GM23248 (cell line): ENCODE measurements at places on chromosomes 12 and 14. TPM values are rescaled to one million over a fixed set of nuclear protein-coding genes. Genes with fewer than 3 reads are reported as not detected.

GRCh38 chr12:31732926-31733548 lies 4.2 kb upstream of the AMN1 start:
- H3K4me1 ChIP-seq = peaks cover 17% of the 10 kb centered on the region
- H3K4me3 ChIP-seq = no peak overlapping the region
- no peaks in the 10 kb centered on the region for H3K27me3 ChIP-seq
- H3K27ac ChIP-seq = peak overlapping the region; percentile 35
- no peaks in the 10 kb centered on the region for H3K36me3 ChIP-seq

- H3K4me1 ChIP-seq = no peaks in the 10 kb centered on the region
- H3K36me3 ChIP-seq = no peaks in the 10 kb centered on the region
- H3K4me3 ChIP-seq = no peak overlapping the region
- H3K27ac ChIP-seq = no peak overlapping the region
These were observed 9.1 kb downstream of the TEDC1 start for GRCh38 chr14:105500036-105500725.

GRCh38 chr12:90510948-90511347 lies 444.0 kb downstream of the CCER1 start:
- H3K36me3 ChIP-seq = no peaks in the 10 kb centered on the region
- H3K4me1 ChIP-seq = peaks cover 21% of the 10 kb centered on the region
- H3K4me3 ChIP-seq = no peak overlapping the region
- DNase-seq = peak; percentile 71

- H3K4me3 ChIP-seq = no peak overlapping the region
- H3K4me1 ChIP-seq = peaks cover 14% of the 10 kb centered on the region
- no peaks in the 10 kb centered on the region for H3K36me3 ChIP-seq
- no peak overlapping the region for H3K27ac ChIP-seq
- no peak for DNase-seq
These were observed 2.8 kb upstream of the WASHC4 start for GRCh38 chr12:105104762-105105161.

Gene MEG3
- 155 and 228 TPM in 2 replicates for polyA plus RNA-seq

Gene CPNE8
- polyA plus RNA-seq = 2.4 and 3.5 TPM in 2 replicates

DNA sequence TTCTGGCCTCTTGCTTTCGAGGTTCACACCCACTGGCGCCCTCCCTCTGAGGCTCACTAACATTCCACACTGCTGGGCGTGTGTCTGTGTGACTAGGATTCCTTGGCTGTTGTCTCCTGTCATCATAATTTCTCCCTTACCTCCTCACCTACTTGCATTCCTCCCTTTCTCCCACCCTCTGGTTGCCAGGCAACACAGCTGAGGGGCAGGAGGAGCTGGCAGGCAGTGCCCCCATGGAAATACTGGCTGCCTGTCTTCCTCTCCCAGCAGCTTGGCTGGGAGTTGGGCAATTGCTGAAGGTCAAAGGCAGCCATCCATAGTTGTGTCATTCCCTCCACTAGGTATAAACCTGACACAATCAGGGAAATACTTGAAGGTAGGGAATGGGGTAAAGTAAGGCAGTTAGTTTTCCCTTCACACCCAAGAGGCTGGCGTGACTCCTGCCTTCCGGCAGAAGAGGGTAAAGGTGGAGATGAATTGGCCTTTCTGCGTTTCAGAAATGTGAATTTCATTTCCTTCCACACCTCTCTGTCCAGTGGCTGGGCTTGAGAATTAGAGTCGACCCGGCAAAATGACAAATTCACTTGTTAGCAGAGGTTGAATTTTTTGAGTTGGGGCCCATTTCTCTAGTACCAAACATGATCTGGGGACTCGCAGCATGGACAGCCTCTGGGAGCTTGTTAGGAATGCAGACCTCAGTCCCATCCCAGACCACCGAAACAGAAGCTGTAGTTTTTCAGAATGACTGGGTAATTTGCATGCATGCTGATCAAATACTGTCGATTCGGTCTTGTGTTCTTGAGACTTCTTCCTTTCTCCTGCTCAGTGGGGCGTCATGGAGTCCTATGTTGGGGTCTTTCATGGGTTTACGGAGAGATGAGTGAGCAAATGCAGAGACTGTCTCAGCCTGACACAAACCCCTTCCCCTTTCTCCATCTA lies 24.3 kb upstream of the EMP1 start:
- no peaks in the 10 kb centered on the region for H3K27me3 ChIP-seq
- H3K36me3 ChIP-seq = no peaks in the 10 kb centered on the region
- DNase-seq = peak; percentile 88

GRCh38 chr14:79652513-79653307 lies 558.6 kb downstream of the DIO2 start:
- H3K4me1 ChIP-seq = no peaks in the 10 kb centered on the region
- H3K4me3 ChIP-seq = no peak overlapping the region
- DNase-seq = no peak
- H3K27ac ChIP-seq = no peak overlapping the region
- H3K36me3 ChIP-seq = no peaks in the 10 kb centered on the region
- H3K27me3 ChIP-seq = no peaks in the 10 kb centered on the region

DNA sequence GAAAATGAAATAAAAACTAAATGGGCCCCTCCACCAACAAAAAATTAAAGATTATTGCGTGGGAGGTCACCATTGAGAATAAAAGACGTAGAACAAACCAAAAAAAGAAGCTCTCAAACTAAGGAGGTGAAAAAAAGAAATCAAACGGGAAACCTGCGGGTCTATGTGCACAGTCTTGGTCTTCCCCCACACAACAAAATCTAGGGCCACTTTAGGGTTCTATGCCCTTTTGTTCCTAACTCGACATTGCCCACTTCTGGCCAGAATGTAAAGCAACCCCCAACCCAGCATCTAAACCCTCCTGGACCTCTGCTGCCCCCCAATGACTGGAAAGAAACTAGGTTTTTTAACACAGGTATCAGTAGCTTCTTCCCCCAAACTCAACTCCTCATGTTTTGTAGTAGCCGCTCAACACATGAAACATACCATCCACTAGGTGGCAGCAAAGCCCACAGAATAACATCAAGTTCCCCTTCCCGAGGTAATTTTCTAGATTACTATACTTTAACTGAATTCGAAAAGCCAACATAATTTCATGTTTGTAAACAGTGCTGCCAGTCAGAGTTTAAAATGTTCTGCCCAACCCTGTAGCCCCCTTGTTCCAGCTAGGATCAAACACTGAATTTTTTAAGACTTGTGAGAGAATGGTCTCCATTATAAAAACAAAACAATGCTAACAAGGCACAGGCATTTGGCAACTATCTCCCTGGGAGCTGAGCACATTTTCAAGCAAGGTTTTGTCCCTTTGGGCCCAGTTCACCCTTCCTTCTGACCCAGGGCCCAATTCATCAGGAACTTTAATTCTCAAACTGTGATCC lies 18.7 kb downstream of the DAD1 start:
- DNase-seq = peak; percentile 76
- H3K4me3 ChIP-seq = no peak overlapping the region
- H3K27me3 ChIP-seq = no peaks in the 10 kb centered on the region
- peaks cover 31% of the 10 kb centered on the region for H3K4me1 ChIP-seq
- peaks cover 31% of the 10 kb centered on the region for H3K36me3 ChIP-seq
- H3K27ac ChIP-seq = peak overlapping the region; percentile 32; the same call in 1 of the 2 replicates

DNA sequence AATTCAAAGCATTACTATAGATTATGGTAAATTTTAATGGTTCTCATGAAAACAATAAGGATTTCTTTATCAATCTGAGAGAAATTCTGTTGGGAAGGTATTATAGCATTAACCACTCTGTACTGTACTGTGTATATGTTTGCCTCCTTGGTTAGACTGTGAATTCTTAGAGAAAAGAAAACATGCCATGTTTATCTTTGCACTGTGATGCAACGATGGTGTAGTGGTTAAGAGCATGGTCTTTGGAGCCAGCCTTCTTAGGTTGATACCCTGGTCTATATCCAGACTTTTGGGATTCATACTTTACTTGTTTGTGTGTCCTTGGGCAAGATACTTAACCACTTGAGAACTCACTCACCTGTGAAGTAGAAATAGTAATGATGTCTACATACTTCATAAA lies 32.2 kb upstream of the NUBPL start:
- no peaks in the 10 kb centered on the region for H3K36me3 ChIP-seq
- no peak overlapping the region for H3K4me3 ChIP-seq
- DNase-seq = no peak
- H3K27me3 ChIP-seq = no peaks in the 10 kb centered on the region
- H3K4me1 ChIP-seq = 0 out of 2 replicates have a peak, but pooled peaks cover 12% of the 10 kb centered on the region

GRCh38 chr14:45247427-45247826 lies 5.6 kb downstream of the MIS18BP1 start:
- H3K27ac ChIP-seq = no peak overlapping the region
- DNase-seq = no peak
- no peaks in the 10 kb centered on the region for H3K27me3 ChIP-seq
- H3K4me3 ChIP-seq = no peak overlapping the region

- H3K27me3 ChIP-seq = no peaks in the 10 kb centered on the region
- H3K4me3 ChIP-seq = no peak overlapping the region
- H3K27ac ChIP-seq = no peak overlapping the region
These were observed 476.1 kb upstream of the SOX5 start for GRCh38 chr12:24425601-24425970.

DNA sequence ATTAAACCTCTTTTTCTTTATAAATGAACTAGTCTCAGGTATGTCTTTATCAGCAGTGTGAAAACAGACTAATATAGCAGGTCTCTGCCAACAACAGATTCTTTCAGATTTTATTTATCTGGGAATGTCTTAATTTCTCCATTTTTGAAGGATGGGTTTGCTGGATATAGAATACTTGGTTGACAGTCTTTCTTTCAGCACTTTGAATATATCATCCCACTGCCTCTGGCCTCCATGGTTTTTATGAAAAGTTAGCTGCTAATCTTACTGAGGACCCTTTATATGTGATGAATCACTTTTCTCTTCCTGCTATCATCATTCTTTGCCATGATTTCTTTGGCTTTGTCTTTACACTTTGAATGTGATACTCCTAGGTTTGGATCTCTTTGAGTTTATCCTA lies 148.0 kb downstream of the ANO6 start:
- DNase-seq = no peak
- peaks cover 14% of the 10 kb centered on the region for H3K36me3 ChIP-seq
- H3K27me3 ChIP-seq = no peaks in the 10 kb centered on the region
- H3K4me1 ChIP-seq = peaks cover 3% of the 10 kb centered on the region
- H3K4me3 ChIP-seq = no peak overlapping the region
- no peak overlapping the region for H3K27ac ChIP-seq

GRCh38 chr12:19012965-19013364 lies 116.6 kb upstream of the PLEKHA5 start:
- no peak for DNase-seq
- no peak overlapping the region for H3K27ac ChIP-seq
- H3K4me3 ChIP-seq = no peak overlapping the region
- no peaks in the 10 kb centered on the region for H3K27me3 ChIP-seq
- peaks cover 10% of the 10 kb centered on the region for H3K4me1 ChIP-seq

- H3K27ac ChIP-seq = no peak overlapping the region
- H3K4me3 ChIP-seq = no peak overlapping the region
- no peaks in the 10 kb centered on the region for H3K4me1 ChIP-seq
- no peaks in the 10 kb centered on the region for H3K36me3 ChIP-seq
- no peak for DNase-seq
These were observed 15.7 kb upstream of the SLC6A12 start for GRCh38 chr12:229441-230191.

GRCh38 chr12:120735181-120735580 lies 9.6 kb downstream of the ACADS start:
- H3K27ac ChIP-seq = no peak overlapping the region
- H3K27me3 ChIP-seq = no peaks in the 10 kb centered on the region
- no peaks in the 10 kb centered on the region for H3K36me3 ChIP-seq
- H3K4me3 ChIP-seq = no peak overlapping the region
- no peaks in the 10 kb centered on the region for H3K4me1 ChIP-seq

GRCh38 chr12:87820524-87821202 lies 208.5 kb downstream of the C12orf50 start:
- peak; percentile 29 for DNase-seq
- no peak overlapping the region for H3K27ac ChIP-seq
- H3K27me3 ChIP-seq = no peaks in the 10 kb centered on the region
- peaks cover 11% of the 10 kb centered on the region; the same call in 1 of the 2 replicates for H3K4me1 ChIP-seq

GRCh38 chr12:51217133-51217967 lies 512 bp downstream of the POU6F1 start:
- peak; percentile 64 for DNase-seq
- H3K27ac ChIP-seq = no peak overlapping the region
- H3K27me3 ChIP-seq = no peaks in the 10 kb centered on the region
- 0 out of 2 replicates have a peak, but pooled peaks cover 5% of the 10 kb centered on the region for H3K4me1 ChIP-seq

DNA sequence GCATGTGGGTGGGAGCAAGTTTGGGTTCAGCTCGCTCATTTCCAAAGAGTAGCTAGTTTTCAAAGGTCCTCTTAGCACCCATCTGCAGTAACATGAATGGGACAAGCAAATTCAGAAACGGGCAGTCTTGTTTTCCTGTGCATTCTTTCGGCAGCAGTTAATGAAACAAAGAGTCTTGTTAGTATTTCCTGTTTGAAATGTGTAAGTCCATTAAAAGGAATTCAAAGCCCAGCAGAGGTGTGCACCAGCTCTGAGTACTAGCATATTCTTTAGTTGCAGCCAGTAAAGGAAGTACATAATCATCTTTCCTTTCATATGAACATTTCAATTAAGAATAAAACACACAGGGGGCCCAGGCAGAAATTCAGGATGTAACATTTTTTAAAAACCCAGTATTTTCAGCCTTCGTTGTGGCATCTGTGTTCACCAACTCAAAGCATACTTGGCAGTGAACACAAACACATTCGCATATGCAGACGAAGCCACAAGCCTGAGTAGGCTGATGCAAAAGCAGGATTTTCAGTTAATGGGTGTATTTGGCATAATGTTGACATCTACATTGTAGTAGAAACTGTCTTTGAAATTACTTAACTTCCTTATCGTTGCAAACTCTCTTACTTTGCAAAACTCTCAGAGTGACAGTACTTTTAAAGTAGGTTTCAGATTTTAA lies 570.0 kb upstream of the FLRT2 start:
- no peak overlapping the region for H3K4me3 ChIP-seq
- no peak overlapping the region for H3K27ac ChIP-seq
- H3K27me3 ChIP-seq = no peaks in the 10 kb centered on the region

DNA sequence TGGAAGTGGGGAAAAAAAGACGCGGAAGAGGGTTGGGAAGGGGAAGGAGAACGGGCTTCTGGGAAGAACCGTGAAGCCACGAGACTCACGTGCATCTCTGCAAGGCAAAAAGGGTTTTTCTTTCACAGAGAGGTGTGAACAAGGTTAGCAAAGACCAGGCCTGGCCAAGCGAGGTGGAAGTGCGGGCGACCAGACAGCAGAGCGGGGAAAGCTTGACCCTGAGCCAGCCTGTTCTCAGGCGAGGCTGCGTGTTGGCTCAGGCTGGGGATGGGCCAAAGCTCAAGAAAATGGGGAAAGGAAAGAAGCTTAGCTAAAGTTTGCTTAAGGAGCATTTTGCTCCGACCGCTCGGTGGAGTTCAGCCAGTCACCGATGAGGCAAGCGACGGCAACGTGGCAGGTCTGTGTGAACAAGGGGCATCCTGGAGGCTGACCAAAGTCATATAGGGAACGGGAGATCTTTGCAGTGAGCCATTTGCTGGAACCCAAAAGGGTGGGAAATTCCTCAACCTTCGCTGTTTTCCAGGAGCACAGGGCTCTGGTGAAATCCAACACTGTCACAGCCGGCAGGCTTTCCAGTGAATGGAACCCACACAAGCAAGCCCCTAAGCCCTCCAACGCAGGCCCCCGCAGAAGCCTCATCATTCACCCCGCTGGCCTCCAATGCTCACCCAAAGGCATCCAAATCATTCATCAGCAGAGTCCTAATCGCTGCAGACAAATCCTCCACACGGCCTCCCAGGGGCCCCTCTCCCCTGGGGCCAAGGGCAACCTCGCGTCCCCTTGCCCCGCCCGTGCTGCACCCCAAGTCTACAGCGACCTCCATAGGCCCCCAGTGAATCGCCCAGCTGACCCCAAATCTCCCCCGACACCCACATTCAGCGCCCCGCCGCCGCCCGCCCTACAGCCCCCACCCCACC lies 754 bp downstream of the ZNF605 start:
- H3K4me1 ChIP-seq = 0 out of 2 replicates have a peak, but pooled peaks cover 5% of the 10 kb centered on the region
- H3K27ac ChIP-seq = peak overlapping the region; percentile 91
- H3K36me3 ChIP-seq = 0 out of 2 replicates have a peak, but pooled peaks cover 3% of the 10 kb centered on the region
- no peaks in the 10 kb centered on the region for H3K27me3 ChIP-seq
- H3K4me3 ChIP-seq = peak overlapping the region; percentile 89

GRCh38 chr14:91770185-91770584 lies 38.3 kb upstream of the CATSPERB start:
- H3K27ac ChIP-seq = no peak overlapping the region
- no peak for DNase-seq
- H3K27me3 ChIP-seq = no peaks in the 10 kb centered on the region
- H3K36me3 ChIP-seq = no peaks in the 10 kb centered on the region
- H3K4me1 ChIP-seq = no peaks in the 10 kb centered on the region
